Right cardiac atrium (tissue), 5 donors: ENCODE measurements at places on chromosomes 3 and 15. TPM values are rescaled to one million over a fixed set of nuclear protein-coding genes. Genes with fewer than 3 reads are reported as not detected.

- no peak for DNase-seq
Measured at GRCh38 chr3:66361356-66361755, 139.5 kb downstream of the LRIG1 start.

GRCh38 chr15:68602459-68603215 is 23.8 kb downstream of the CORO2B start:
- no peak for DNase-seq

GRCh38 chr3:260898-261297 is 64.3 kb downstream of the CHL1 start:
- no peak for DNase-seq

PLSCR5 gene
- polyA plus RNA-seq: not detected

GRCh38 chr3:165195640-165196576 is at the start of gene SLITRK3:
SLITRK3 (minus strand) TSS chr3:165196384; CDS start chr3:165190830, 5,554 bp downstream.
- DNase-seq: peak; percentile 33

DNA sequence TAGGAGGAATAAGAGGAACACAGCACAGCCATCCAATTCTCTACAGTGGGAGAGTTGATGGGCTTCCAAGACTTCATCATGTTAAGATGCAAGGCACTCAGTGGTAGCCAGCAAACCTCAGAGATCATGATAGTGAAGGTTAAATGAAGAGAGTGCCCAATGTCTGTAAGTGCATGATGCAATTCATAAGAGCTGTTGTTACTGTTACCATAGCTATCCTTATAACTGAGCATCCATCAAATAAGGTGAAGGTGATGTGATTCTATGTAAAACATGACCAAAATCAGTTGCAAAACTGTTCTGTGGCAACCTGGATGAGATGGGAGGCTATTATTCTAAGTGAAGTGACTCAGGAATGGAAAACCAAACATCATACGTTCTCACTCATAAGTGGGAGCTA is 289.7 kb downstream of the MAGI1 start:
- DNase-seq: no peak

DNA sequence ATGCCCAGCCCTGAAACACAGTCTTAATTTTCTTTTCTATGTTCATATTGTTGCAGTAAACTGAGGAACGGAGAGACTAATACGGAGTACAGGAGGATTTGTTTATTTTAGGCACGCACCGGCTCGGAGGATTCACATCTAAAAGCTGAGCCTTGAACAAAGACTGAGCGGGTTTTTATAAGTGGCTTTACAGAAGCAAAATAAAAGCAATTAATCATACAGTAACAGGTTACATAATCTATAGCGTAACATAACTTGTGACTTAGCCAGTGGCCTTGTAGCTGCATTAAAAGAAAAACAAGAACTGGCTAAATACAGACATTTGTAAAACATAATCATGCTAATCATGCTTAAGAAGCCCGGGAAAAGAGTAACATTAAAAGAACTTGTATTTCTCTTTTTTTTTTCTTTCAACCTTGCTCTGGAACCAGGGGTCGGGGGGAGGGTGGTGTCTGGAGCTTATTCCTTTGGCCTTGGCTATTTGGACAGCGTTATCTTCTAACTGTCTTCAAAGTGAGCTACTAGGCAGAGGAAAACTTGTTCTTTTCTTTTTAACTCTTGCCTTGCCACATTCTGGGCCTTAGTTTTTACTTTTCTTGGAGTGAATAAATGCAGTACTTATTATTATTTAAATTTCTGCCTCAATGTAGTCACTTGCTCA is 17.5 kb downstream of the NUSAP1 start:
- no peak for DNase-seq

SPESP1 gene
- 4.9 TPM for polyA plus RNA-seq

DNA sequence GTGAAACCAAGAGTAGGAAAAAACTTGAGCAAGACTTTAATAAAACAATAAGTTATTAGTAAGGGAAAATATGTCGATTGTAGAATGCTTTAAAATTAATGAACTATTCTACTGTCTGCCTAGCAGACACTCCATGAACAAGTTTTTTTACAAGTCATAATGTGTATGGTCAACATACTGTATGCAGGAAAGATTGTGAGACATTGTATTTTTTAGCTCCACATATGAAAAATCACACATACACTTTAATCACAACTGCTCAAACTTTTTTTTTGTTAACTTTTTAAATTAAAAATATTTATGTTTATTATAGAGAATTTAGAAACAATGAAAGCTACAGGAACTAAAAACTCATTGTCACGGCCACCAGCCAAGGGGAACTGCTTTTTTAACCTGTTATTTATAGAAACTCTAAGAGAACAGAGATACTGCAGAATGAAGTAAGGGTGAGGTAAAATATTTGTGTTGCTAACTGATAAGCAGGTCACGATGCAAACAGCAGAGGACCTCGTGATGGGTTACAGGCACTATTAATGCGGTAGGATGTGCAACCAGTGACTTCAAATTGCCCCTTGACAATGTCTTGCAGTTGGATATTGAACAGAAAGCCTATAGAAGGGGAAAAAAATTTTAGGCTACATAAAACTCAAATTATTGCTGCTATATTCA is 53.0 kb downstream of the THSD4 start:
- no peak for DNase-seq

- DNase-seq: no peak
Measured at GRCh38 chr3:18888370-18888769, 259.9 kb upstream of the KCNH8 start.

- no peak for DNase-seq
Measured at GRCh38 chr3:178966299-178967176, 105.1 kb downstream of the ZMAT3 start.

DNA sequence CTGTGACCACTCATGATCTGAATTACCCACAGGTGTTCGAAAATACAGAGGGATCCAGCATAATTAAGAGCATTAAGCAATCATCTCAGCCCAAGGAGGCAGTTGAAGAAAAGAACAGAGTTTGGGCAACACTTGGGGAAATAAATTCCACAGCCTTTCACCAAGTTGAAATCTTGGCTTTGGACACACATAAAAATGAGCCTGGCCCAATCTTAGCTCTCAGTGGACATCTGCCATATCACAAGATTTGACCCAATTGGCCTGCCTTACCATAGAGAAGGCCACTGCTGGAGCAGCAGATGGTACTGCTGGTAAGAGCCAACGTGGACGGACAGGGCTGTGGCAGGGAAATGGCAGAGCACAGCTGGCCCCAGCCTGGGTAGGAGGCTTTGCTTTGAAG is 13.0 kb downstream of the FOXP1 start:
- DNase-seq: peak; percentile 61

- no peak for DNase-seq
Measured at GRCh38 chr3:127815001-127815400, 7.3 kb downstream of the MGLL start.

DNA sequence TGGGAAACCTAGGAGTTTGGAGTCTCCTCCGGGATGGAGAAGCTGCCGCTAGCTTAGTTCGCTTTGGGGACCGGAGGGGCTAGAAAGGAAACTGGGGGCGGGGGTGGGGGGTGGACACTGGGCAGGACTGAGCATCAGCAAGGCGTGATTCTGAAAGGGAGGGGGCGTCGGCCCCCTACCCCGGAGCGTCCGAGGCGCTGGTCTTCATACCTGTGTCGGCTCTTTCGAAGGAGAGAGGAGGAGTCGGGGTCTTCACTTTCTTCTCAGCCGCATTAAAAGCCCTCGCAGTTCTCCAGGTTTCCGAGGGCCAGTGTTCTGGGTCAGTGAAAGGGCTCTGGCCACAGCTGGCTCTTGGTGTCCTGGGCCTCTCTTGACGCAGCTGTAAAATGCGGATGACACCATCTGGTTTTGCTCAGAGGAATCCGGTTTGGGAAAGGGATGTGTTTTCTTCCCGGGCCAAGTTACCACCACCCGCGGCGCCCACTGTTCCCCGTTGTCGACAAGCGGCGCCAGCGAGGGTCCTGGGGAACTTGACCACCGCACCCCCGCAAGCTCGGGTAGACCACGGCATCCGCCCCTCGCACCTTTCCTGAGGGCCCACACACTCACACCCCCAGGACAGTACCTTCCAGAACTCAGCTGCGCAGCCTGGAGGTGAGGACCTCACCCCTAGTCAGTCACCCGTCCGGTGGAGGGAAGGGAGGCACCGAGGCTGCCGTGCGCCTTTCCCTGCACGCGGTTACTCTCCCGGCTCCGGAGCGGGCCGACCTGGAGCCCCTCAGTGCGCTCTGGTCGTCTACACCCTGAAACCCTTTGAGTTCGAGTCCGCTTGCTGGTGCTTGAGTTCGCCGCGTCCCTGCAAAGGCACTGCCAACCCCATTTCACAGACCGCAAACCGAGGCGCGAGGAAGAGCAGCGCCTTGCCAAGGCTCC is 660 bp downstream of the CCK start:
- no peak for DNase-seq

MNS1 gene
- polyA plus RNA-seq: 2.9 TPM

DNA sequence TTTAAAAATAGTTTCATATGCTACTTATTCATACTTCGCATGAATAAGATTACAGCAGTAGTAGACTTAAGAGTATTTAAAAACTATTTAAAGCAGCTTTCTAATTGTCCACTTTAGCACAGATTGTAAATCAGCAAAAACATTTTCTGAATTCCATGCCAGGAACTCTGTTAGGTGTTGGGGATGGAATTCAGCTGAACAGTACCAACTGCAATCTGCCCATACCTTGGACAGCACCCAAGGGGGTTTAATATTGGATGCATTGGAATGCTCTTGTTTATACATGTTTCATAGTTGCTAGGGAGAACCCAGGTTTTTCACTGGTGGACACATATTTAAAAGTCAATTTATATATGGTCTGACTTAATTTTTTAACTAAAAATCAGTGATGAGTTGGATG is 74.8 kb downstream of the PPM1L start:
- no peak for DNase-seq

DNA sequence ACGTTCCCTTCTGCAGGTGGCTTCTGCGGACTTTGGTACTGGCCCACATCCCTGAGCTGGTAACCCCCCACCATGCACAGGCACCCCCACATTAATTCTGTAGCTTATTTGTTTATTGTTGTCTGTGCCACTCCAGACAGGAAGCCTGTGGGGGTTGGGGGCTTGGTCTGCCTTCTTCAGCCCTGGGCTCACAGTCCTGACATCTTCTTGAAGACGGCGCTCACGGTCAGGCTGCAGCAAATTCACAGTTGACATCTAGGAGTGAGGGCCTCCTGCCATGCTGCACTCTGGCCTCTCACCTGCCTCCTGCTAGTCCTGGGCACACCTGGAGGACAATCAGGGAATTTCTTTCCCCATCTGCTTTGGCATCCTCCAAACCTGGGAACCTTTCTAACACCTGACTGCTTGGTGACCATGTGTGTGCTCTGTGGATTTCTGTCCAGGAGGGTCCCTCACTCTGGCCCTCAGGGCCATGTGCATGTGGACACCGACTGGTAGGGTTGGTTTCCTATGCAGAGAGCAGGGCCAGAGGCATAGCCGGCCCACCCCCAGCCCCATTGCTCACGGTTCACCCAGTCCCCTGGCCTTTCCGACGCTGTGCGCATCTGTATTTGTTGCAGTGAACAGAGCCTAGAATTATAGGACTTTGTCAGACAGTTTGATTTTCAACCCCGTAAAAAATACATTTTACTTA is 68.8 kb downstream of the APBA2 start:
- DNase-seq: no peak

DNA sequence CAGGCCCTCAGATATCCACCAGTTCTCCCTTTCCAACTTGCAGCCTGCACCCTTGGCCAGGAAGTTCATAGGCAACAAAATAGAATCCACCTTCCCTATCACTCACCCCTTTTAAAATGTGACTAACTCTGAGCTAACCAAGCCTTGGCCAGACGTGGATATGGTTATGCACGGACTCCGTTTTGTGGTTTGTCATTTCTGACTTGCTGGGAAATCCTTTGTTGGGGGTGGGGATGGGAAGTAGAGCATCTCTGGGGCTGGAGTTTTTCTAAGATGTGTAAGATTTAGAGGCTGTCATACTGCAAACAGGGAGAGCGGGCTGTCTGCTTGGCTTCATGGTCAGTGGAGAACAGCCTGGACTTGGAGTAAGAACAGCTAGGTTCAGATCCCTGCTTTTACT is 62.6 kb downstream of the SMAD3 start:
- DNase-seq: no peak

CHRM5 gene
- not detected for polyA plus RNA-seq

SLC15A2 gene
- 1.4 TPM for polyA plus RNA-seq

GABRR3 gene
- not detected for polyA plus RNA-seq

- peak; percentile 77 for DNase-seq
Measured at GRCh38 chr3:113275929-113276750, 64.8 kb downstream of the BOC start.

DNA sequence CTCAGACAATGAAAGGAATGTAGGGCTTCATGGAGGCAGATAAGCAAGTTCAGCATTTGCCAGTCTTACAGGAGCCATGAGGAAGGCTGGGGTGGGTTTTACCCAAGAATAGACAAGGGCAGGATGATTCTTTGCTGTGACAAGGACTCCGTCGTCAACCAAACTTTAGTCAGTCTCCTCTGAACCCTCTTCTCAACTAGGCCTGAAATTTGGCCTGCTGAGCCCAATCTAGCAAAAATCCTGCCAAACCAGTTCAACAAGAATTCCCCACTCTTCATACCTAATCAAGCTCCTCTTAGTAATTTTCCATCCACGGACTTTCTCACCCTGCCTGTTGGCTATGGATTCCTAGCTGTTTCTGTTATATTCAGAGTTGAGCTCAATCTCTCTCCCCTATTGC is 280.5 kb downstream of the TBL1XR1 start:
- no peak for DNase-seq

- no peak for DNase-seq
Measured at GRCh38 chr3:64621726-64622395, 65.9 kb downstream of the ADAMTS9 start.

DNA sequence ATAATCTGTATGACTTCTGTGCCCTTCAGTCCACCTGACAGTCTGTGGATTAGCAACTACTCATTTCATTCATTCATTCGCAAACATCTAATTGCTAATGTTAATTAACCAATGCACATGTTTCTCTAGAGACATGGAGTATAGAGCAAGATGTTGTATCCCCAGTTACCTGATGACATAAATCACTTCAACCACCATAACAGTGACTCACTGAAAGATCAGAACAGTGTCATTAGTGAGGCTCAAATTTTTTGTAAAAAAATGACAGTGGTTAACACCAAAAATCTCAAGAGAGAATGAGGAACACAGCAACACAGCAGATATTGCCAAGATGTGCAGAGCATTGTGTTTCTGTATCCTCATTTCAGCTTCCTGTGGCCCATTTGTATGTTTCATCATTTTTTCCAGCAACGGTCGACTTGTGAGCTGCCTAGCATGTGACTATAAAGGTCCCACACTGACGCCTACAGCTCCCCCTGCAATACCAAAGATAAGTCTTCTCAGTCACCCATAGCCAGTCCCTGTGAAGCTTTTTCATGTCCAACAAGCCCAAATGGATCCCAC is 3.7 kb upstream of the PLD1 start:
- no peak for DNase-seq

- no peak for DNase-seq
Measured at GRCh38 chr3:159234306-159234705, 432.5 kb downstream of the MFSD1 start.

PPM1M gene
- 9.5 TPM for polyA plus RNA-seq

FAM219B gene
- 44.9 TPM for polyA plus RNA-seq

- peak; percentile 82 for DNase-seq
Measured at GRCh38 chr15:99424978-99425656, 140.7 kb upstream of the MEF2A start.

PPP1R14D gene
- polyA plus RNA-seq: not detected

TICRR gene
- 0.09 TPM for polyA plus RNA-seq
